Hematopoietic multipotent progenitor cell treated with erythropoietin and hydrocortisone succinate and interleukin-3 and kit ligand, for 8 days (in vitro differentiated cells): ENCODE measurements at places on chromosomes 5 and 9.

GRCh38 chr5:65866837-65867521 is 59.4 kb upstream of the ERBIN start:
- DNase-seq: no peak

- DNase-seq: no peak
These were observed 55.9 kb upstream of the MTAP start for GRCh38 chr9:21746550-21746949.

DNA sequence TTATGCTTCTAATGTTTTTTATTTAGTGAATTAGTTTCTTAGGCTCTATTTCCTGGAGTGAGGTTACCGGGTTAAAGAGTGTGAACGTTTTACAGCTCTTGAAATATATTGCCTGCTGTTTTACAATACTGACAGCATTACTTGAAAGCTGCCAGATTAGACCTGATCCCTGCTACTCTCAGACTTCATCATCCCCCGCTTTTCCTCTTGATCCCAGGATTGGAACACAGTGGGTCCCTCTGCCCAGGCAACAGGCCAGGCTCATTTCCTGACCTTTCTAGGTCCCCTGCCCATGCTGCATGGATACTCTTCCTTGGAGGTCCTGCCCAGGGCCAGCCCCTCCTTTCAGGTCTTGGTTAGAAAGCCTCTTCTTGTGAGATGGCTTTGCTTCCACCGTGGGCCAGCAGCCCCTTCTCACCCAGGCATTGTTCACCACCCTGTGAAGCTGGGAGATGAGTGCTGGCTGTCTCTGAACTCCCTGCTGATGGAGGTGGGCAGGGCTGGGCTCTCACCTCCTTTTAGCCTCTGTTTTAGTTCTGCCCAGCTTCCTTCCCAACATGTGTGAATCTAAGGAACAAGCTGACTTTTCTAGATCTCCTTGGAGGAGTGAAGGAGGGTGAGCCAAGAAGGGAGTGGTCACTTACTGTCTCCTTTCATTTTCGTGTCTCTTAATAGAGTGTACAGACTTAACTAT is 15.5 kb upstream of the FAM120AOS start:
- DNase-seq: peak; percentile 50

GRCh38 chr5:79771387-79771786 is 81.8 kb downstream of the CMYA5 start:
- no peak for DNase-seq

DNA sequence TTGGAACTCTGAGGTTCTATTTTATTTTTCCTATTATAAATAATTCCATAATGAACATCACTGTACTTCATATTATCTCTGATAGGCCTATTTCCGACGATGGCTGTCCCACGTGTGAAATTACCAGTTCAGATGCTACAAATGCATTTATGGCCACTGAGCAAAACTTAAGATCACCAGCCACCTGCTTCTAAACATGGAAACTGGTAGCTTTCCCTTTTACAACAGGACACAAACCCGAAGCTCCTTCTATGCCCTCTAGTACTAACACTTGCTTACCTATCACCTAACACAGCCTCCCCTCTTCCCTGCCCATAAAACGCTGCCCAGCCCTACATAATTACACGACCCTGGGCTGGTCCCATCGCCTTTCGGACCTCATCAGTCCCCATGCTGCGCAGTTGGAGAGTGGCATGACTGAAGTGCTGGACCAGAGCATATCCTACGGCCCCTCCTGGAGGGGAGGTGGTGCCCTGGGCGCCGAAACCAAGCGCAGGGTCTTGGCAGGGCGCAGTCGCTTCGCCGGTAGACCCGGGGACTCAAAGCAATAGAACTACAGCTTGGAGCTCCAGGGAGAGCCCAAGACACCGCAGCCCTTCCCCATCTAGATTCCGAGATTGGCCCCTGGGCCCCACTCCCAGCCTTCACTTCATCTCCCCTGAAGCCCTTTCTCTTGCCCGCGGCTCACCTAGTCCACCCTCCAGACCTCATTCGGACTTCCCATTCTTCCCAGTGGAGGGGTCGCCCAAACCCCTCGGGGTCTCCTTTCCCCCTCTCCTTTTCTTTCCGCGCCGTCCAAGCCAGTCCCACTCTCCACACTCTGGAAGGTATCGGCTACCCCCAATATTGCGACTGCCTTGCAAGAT is 1.0 kb upstream of the SAP30L start:
- DNase-seq: peak; percentile 26
